ENCODE measurements at places on chromosomes 7 and 10. TPM values are rescaled to one million over a fixed set of nuclear protein-coding genes. Genes with fewer than 3 reads are reported as not detected.

CHAT gene
- not detected for total RNA-seq

FLNC gene
- total RNA-seq: 304 TPM

KIAA1217 gene
- 4.7 TPM for total RNA-seq

DNA sequence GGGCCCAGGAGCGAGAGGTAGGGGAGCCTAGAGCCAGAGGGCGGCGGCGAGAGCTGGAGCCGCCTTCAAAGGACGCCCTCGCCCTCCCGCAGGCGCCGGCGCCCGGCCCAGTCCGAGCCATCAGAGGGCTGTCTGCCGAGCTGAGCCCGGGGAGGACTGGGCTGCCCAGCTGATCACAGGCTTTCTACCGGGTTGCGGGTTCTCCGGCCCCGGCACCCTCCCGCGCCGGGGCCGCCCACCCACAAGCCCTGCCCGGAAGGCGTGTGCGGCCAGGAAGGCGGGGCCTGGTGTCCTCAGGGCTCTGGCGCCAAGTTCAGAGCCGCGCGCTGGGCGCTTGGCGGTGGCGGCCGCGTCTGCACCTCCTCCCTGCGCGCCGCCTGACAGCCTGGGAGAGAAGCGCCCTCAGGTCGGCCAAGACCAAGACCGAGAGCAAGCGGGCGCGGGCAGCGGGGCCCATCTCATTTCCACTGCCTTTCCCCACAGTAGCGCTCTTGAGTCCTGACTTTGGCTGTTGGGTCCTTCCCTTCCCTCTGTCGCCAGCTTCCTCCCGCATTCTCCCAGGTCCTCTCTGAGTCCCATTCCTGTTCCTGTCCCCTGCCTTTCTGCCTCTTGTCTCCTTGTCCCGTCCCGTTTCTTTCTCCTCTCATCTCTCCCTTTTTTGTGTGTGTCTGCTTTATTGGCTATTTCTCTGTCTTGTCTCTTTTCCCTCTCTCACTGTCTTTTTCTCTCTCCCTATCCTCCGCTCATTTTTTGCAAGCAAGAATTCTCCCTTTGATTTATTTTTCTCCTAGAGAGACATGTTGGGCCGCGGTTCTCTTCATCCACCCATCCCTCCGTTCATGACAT, 60.6 kb upstream of the MSMB start:
- DNase-seq: peak; percentile 65

- peak; percentile 72 for DNase-seq
Observed at GRCh38 chr10:33154590-33154989, 179.9 kb downstream of the NRP1 start.

DNA sequence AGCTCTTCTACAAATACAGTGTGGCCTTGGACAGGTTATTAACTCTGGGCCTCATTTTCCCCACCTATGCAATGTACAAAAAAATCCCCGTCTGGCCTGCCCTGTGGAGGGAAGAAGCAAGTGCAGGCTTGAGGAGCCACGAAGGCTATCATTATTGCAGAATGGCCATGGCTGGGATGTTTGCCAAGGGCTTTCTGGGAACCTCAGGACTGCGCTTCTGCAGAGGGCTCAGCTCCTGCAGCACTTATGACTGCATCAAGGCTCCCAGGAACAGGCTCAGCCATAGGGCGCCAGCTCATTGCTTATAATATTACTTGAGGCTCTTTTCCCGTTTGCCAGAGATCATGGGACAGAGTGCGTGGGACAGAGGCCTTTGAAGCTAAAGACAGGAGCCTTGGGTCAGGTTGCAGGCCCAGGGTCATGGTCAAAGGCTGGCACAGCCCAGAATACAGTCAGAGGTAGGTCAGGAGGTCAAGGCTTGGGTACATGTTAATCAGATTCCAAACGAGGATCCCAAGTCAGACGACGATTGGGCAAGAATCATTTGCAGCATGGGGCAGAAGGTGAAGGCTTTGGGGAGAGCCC, 20.6 kb upstream of the C10orf105 start:
- no peak for DNase-seq
